ENCODE measurements at places on chromosomes 6 and 20.

GRCh38 chr20:54110457-54110856 is 40.1 kb upstream of the BCAS1 start:
- DNase-seq, result no peak

DNA sequence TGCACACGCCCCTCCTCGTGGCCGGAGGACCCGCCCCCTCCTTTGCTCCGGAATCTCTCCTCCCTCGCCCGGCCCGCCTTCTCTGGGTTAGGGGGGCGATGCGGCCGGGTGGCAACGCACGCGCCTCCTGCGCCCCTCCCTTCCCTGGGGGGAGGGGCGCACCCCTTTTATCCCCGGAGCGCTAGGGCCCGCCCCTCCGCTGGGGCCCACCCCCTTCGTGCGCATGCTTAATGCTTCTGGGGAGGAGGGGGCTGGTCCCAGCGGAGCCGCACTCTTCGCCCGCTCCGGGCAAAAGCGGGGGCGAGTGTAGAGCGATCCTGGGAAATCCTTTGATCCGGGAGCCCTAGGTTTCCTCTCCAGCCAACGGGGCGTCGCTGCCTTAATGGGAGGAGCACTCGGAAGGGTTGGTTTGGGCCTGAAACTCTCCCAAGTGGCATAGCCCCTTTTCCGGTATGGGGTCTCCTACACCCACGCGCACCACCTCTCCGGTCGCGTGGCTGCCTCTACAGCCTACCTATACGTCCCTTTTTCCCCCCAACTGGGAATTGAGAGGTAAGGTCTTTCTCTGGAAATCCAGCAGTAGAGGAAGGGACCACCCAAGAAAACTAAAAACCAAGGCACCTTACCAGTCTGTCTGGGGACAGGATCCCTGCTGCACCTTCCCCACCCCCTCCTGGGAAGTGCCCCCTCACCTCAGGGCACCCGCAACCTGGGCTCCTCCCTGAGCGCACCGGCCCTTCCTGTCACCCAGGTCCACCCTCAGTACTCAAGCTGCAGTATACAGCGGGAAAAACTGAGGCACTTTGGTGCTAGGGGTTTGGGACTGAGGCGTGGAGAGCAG is 2.1 kb downstream of the SOX12 start:
- DNase-seq, result peak; percentile 98

DNA sequence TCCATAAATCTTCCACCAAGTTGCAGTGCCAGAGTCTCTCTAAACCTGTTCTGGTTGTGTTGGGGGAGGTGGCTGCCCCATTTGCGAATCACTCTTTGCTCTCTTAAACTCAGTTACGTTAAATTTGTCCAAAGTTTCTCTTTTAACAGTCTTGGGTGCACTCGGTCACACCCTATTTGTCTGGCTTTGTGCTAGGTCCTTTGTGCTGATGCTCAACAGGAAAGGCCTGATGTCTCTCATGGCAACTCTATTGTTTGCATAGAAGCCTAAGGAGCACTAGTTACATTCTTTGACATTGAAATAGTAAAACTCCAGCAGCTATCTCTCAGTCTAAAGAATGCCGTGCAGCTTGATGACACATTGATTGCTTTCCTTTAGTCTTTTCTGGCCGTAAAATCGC is 105.1 kb downstream of the TRMT11 start:
- DNase-seq, result no peak

DNA sequence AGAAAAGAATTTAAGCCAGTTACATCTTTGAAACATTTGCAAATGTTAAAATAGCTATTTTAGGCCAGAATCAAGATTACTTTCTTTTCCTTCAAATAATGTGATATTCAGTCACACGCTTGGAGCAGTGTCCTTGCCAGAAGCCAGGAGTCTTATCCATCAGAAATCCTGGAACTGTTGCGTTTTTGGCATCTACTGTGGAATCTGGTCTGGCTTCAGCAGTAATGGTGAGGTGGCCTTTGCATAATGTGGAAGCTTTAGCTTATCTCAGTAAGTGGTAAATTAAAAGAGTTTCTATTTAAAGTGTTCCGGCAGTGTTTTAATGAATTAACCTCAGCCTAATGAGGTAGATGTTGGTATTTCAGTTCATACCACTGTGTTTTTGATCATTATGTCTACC is 97.6 kb downstream of the FIG4 start:
- DNase-seq, result no peak

- no peak for DNase-seq
These were observed 768.4 kb upstream of the DEFB115 start for GRCh38 chr20:30488941-30489613.

GRCh38 chr6:151993364-151993763 is 185.9 kb downstream of the ESR1 start:
- no peak for DNase-seq

GRCh38 chr6:169223006-169223405 is 30.6 kb downstream of the THBS2 start:
- DNase-seq, result no peak

GRCh38 chr6:39599973-39600372 is 125.2 kb downstream of the KIF6 start:
- DNase-seq, result no peak

- DNase-seq, result no peak
These were observed 30.1 kb upstream of the IBTK start for GRCh38 chr6:82277686-82278085.

DNA sequence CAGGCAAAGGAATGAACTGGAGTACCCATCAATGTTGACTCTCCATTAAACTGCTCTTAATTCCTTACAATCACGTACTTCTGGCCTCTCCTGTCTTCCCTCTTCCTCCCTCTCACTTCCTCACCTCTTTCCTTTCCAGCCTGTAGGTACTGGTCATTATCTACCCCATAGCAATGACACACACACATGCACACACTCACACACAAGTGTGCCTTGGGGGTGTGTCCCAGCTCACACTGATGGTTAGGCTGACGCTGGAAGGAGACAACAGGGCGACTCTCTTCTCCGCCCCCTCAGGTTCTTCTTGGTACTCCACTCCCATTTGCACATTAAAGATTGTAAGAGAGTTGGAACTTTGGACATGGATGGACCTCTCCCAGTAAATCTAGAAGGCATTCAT is 14.0 kb upstream of the SERPINB9 start:
- DNase-seq, result no peak

DNA sequence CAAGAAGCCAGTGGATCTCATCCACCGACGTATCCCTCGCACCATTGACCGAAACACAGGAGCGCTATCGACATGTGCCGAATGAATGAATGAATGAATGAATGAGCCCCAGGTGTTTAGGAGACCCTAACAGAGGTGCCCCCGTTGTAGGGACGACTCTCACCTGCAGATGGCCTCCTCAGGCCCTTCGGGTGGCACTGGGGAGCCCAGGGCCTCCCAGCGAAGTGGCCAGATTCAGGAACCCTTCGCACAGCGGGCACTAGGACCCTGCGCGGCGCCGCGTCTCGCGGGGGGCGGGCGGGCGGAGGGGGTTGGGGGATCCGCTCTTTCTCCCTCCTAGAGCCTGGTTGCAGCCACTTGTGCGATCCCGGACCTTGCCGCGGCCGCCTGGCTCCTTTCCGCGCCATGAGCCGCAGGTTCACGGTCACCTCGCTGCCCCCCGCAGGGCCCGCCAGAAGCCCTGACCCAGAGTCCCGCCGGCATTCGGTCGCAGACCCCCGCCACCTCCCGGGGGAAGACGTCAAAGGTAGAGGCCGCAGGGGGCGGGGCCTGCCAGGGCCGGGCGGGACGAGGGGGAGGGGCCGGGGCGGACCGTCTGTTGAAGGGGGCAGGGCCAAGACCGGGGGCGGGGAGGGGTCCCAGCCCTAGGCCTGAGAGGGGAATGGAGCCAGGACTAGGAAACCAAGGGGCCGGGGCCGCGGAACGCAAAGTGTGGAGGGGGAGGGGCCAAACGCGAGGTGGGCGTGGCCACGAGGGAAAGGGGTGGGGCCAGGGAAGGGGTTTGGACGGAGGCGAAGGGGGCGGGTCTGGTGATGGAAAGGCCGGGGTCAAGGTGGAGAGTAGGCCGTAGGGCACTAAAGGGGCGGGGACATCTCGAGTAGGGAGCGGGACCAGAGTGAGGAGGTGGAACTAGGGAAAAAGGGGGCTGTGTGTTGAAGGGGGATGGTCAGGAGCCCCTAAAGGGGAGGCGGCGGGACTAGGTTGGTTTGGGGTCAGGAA is 7.4 kb upstream of the SLC12A5 start:
- peak; percentile 98 for DNase-seq

- no peak for DNase-seq
These were observed 82.0 kb downstream of the EZR start for GRCh38 chr6:158737082-158737709.

GRCh38 chr6:46329568-46329967 is 158.8 kb upstream of the ENPP5 start:
- DNase-seq, result no peak

DNA sequence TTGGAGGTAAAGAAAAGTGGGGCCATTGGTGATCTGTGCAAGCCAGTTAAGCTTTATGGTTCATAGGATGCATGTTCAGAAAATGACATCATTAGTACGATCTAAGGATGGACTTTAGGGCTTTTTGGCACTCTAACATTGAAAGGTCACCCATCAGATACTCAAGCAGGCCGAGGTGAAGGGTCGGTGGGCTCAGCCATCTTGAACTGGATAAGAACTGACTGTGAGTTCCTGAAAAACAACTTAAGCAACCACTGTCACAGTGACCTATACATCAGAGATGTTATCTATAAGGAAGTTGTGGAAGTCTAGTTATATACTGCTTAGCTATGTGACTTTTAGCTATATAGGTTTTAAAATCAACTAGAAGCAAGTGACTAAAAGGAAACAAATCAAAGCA is 13.0 kb upstream of the ITCH start:
- DNase-seq, result no peak

DNA sequence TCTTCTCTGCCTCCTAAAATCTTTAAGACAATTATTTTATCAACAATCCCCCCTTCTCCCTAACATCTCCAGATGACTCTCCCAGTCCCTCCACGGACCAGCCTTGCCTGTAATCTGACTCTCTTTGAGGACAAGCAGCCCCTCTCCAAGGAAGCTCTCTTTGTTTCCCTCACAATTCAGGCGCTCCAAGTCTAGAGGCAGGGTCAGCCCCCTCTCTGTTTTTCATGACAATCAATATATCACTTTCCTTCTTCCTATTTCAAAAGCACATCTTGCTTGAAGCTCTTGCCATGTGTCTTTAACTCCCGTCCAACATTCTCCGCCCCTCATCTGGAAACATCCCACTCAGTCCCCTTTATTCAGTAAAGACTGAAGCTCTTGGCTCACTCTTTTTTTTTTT is 393.4 kb upstream of the SULF2 start:
- no peak for DNase-seq

GRCh38 chr6:63355632-63356031 is 35.8 kb upstream of the LGSN start:
- DNase-seq, result no peak

DNA sequence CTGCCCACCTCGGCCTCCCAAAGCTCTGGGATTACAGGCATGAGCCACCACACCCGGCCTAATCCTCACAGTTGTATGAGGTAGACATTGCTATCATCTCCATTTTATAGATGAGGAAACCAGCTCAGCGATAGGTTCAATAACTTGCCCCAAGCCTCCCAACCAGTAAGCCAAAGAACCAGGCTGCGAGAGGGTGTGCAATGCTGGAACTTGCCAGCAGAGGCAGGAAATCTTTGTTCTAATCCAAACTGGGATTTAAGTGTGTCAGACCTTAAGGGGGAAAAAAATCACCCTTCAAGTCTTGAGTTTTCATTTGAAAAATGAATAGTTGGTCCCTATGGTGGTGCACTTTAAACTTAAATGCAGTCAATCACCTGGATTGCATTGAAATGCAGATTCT is 20.1 kb upstream of the RNGTT start:
- DNase-seq, result peak; percentile 55

- DNase-seq, result no peak
These were observed 31.4 kb upstream of the GSTA5 start for GRCh38 chr6:52872031-52872430.

DNA sequence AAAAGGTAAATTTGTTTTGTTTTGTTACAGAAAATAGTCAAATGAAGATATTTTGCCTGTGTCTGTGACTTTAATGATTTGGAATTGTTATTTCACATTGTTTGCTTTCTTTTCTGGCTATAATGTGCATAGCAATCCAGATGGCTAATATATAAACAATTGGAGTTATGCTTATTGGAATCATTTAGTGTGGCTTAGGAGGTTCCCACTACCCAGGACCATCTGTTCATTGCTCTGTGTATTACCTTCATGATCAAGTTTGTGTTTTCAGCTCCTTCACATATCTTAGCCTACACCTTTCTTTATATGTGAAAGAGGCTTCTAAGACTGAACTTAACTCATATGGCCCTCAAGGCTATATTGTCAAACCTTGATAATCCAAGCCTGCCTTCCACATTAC is 232.9 kb downstream of the BCKDHB start:
- no peak for DNase-seq

- DNase-seq, result no peak
These were observed 255.4 kb downstream of the ATXN1 start for GRCh38 chr6:16505711-16506357.

- DNase-seq, result no peak
These were observed at the start of gene TAAR6 for GRCh38 chr6:132570221-132570777. Gene TAAR6, plus strand, starts transcription at chr6:132570322. Its CDS starts 0 bp downstream, at chr6:132570322.

GRCh38 chr6:169960521-169960885 is 209.1 kb downstream of the ERMARD start:
- DNase-seq, result no peak

DNA sequence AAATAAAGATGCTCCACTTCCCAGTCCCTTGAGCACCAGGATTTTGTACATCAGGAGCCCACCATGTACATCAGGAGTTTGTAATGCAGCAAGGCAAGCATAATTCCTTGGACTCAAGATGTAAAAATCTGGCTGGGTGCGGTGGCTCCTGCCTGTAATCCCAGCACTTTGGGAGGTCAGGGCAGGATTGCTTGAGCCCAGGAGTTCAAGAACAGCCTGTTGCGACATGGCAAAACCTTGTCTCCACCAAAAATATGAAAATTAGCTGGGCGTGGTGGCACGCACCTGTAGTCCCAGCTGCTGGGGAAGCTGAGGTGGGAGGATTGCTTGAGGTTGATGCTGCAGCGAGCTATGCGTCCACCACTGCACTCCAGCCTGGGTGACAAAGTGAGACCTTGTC is 16.1 kb upstream of the MAP1LC3A start:
- no peak for DNase-seq

DNA sequence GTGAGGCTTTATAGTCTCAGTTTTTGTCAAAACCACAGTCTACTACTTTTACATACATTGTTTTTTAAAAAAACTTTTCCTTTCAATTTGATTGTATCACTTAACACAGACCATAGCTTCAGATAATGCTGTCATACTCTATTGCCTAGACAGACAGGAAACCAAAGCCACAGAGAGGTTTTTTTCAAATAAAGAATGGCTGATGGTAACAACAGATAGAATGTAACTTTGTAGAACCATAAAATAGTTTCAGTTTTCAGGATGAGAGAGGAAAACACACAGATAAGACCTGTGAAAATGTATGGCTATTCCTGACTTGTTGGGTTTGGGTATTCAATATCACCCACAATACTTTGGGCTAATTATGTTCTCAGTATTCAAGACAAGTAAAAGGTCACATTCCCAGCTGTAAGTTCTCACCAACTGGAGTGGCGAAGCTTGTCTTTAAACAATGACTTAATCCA is 94.0 kb downstream of the ADGRG6 start:
- no peak for DNase-seq

- no peak for DNase-seq
These were observed 81.8 kb upstream of the INSM1 start for GRCh38 chr20:20286061-20286460.

Measured in H9 (cell line).